ENCODE measurements at places on chromosomes 2 and 18.
A peak's percentile ranks its signal among the peaks of the same experiment; 100 is the strongest.

GRCh38 chr18:37565977-37566478 is 430 bp upstream of the CELF4 start:
- DNase-seq, result no peak

DNA sequence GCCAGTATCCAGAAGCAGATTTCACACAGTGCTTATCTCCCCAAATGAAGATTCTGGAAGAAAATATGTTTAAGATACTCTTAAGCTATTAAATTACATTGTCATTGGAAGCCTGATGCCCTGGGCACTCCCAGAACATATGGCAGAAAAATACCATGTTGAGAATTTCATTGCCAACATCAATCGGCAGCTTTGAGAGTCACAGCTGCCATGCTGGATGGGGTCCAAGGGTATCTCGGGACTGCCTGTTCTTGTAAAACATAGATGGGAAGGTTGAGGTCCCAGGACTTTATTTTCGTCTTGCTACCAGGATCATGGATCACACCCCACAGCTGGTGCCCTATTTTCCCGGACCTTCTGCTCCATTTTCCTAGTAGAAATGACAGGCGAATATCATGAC is 632.5 kb downstream of the SUCLG1 start:
- no peak for DNase-seq

DNA sequence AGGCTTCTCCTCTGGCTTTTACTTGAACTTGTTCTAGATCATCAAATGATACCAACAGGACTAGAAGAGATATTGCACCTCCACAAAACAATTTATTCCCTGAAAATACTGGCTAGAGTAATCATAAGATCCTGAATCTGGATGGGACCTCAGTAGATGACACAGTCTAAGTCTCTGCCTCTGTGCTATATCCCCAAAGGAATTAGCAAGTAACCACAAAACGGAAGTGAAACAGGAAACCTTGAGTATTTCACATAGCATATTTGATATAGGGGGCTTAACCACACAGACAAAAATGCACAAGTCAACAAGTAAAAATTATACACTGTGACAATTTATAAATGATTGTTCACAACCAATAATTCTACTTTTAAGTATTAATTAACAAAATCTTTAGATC is 456.9 kb upstream of the TNP1 start:
- DNase-seq, result no peak

DNA sequence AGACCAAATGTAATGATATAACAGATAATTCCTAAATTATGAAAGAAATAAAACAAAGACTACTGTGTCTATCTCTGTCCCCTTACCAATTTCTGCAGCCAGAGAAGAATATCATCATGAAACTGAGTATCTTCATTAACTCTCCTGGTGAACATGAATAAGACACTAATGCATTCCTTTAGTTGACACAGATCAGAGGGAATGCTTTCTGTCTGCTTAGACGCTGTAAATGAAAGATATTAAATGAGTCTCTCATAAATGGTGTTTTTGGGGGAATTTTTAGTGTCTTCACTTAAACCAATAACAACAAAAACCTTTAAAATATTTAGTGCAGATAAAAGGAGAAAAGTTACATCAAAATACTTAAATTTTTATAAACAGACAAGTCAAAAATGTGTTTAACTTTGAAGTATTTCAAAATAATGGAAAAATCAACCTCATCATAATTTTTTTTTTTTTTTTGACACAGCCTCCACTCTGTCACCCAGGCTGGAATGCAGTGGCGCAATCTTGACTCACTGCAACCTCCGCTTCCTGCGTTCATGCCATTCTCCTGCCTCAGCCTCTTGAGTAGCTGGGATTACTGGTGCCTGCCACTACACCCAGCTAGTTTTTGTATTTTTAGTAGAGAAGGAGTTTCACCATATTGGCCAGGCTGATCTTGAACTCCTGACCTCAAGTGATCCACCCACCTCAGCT is 16.0 kb downstream of the EPG5 start:
- DNase-seq, result peak; percentile 33

DNA sequence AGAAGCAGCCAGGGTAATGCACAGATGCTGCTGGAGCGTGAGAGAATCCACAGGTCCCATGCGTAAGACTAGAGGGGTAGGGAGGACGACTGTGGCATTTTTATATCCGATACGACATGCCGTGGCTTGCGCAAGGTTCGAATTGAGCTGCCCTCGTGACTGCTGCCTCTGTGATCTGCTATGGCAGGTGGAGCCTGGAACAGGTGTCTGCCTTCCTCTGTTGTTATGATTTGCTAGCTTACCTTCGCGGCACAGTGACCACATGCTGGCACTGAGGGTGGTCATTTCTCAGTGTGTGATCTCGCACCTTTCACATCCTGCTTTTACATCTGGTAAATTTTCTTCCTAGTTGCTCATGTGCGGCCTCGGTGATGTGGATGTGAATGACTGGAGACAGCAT is 240.2 kb downstream of the ALPK2 start:
- DNase-seq, result no peak

DNA sequence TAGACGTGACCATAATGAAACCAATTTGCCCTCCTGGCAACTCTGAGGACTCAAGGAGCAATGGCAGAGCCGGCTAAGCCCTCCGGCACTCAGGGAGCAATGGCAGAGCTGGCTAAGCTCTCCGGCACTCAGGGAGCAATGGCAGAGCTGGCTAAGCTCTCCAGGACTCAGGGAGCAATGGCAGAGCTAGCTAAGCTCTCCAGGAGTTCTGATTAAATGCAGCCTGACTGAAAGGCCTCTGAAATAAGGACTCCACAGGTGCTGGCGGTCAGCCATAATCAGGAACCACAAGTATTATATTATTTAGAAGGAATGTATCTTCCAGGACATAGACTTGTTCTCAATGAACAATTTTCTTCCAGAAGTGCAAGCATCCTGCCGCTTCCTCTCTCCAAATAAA is 65.2 kb downstream of the C2orf76 start:
- no peak for DNase-seq

DNA sequence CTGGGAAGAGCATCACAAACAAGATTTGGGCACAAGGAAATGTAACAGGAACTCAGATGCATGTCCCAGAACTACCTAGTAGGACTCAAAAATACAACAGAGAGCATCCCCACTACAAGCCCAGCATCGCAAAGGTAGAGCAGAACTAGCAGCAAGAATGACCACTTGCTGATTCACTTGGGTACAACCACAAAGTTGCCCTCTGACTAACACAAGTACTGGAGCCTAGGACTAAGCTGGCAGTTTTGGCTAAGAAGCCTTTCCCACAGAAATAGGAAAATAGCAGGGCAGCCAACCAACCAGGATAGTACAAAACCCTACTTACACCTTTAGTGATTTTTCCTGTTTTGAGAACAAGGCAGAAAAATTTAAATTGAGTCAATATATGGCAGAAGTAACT is 193.8 kb downstream of the PAX3 start:
- no peak for DNase-seq

- no peak for DNase-seq
Measured at GRCh38 chr2:211349031-211349430, 792.6 kb downstream of the CPS1 start.

GRCh38 chr2:41764131-41764530 is 283.7 kb upstream of the PKDCC start:
- DNase-seq, result no peak

DNA sequence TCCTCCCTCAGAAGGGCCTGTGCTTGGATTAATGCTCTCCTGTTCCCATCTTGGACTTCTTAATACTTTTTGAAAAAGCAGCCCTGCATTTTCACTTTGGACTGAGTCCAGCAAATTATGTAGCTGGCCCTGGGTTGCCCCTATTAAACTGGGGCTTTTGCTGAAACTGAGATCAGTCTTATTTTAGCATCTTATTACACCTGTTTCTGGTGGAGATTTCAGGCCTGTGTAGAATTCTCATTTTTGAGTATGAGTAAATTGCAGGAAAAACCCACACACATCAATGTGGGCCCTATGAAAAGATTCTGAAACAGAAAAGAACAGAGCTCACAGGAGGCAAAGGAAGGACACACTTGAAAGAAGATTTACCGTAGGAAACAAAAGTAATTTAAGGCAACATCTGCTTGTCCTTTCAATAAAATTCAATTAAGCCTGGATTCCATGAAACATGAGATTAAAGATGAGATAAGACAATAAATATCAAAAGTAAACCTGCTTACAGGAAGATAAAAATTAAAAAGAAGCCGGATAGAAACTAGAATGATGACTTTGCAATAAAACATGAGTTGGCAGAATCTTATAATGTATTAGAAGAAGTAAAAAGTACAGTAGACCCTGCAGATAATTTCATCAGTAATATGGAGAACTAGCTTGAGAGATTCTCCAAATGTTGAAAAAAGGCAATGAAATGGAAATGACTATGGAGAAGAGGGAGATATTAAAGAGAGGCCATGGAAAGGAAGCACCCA is 90.7 kb upstream of the GCFC2 start:
- no peak for DNase-seq

DNA sequence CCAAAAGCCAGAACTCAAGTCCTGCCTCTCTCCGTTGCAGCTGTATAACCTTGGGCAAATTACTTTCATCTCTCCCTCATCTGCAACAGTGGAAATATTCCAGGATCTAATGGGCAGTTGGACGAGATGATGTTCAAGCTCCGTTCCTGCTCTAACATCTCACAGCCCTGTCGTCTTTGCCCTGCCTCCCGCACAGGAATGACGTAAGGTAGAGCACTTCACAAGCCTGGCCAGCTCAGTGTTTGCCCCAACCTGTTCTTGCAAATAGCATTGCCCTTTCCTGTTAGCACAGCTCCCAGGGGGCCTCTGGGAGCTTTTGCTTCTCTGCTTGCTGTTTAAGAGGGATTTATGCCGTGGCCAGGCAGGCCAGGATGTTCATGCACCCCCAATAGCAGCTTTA is 107.9 kb downstream of the KLHL29 start:
- no peak for DNase-seq

GRCh38 chr2:236823963-236824362 is 254.3 kb downstream of the ACKR3 start:
- no peak for DNase-seq

DNA sequence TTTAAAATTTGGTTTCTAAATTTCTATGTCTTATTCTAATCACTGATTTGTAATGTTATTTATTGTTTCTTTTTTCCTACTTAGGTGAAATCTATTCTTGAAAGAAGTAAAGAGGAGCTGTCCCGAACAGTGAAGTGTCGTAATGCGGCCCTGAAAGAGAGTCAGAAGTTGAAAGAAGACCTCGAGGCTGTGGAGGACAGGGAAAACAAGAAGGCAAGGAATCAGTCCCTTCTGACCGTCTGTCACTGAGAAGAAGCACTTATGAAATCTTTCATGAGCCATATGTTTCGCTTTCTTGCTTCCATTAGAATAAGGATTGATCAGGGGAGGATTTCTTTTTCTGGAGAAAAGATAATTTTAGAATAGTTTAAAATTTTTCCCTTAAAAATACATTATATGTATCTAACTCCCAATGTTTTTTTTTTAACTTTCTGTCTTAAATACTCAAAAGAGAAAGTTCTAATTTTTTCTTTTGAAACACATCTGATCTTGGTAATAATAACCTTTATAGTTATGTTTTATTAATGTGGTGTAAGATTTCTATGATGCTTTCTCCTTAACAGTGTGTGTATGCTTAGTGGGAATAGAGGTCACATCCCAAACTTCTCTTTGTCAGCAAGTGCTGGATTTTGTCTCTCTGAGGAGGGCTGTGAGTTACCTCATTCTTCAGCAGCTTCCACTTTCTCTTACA is 79.0 kb downstream of the CCDC150 start:
- no peak for DNase-seq

GRCh38 chr2:124609667-124610066 is 584.6 kb downstream of the CNTNAP5 start:
- no peak for DNase-seq

GRCh38 chr2:10424051-10424450 is 24.1 kb downstream of the ODC1 start:
- DNase-seq, result no peak

DNA sequence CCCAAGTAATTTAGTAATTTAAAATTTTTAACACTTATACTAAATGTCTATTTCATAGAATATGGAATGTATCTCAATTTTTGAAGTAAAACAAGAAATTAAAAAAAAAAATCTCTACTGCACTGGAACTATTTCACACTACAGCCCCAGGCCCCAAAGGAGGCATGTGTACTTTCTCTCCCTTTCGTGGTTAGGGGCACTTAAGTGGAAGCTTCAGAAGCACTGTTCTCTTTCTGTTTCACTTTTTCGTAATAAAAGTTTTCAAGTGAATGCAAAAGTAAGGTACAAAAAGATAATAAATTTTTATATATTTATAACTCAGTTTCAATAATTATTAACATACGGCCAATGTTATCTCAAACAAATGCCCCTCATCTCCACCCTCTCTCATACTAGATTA is 123.8 kb upstream of the STON1 start:
- no peak for DNase-seq

- DNase-seq, result no peak
Measured at GRCh38 chr2:960061-960736, 9.6 kb downstream of the SNTG2 start.

DNA sequence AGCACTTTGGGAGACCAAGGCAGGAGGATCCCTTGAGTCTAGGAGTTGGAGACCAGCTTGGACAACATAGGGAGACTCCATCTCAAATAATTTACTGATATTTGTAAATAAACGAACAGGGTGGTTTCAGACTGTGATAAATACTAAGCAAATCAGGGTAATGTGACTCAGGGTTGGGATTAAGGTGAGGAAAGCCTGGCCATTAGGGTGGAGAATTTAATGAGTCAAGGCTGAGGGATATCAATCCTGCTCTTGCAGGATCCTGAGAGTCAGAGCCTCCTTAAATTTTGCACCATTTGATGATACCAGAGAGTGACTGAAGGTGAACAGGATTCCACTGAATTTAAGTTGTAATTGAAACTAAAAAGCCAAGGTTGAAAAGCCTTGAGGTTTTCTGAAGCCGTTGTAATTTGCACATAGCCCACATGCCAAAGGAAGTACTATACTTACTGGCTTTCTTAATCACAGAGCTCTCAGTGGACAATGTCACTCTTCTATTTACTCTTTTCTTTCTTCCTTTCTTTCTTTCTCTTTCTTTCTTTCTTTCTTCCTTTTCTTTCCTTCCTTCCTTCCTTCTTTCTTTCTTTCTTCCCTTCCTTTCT is 28.6 kb upstream of the AP1S3 start:
- no peak for DNase-seq

DNA sequence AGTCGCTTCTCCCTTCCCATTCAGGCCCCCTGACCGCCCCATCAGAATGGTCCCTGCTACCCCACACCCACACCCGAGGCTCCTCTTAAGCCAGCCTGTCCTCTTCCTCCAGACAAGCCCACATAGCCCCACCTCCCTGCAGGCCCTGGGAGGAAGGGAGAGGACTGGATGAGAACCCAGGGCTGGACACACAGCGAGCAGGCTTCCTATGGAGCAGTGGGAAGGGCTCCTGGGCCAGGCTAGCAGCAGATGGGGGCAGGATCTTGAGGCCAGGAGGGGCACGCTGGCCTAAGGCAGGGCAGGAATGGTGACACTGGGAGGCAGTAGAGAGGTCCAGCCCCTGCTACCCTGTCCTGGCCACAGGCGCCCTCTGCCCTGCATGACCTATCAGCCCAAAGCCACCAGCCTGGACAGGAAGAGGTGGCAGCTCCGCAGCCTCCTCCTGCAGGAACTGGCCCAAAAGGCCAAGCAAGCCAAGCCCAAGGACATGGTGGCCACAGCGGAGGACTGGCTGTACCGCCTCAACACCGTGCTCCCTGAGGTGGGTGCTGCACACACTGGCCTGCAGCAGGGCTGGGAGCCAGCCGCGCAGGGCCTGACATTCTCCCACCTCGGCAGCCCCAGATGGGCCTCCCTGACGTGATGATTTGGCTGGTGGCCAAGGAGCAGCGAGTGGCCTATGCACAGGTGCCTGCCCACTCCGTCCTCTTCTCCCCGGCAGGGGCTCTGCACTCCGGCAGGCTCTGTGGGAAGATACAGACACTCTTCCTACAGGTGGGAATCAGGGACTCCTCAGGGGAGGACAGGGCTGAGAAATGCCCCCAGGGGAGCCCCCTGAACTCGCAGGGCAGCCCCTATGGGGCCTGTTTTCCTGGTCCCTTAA is 43.3 kb downstream of the FER1L5 start:
- DNase-seq, result no peak

Data from GOT3 (cell line).